Subcutaneous adipose tissue (tissue), 4 donors: ENCODE measurements at places on chromosomes 6 and 20. TPM values are rescaled to one million over a fixed set of nuclear protein-coding genes. Genes with fewer than 3 reads are reported as not detected.

Gene VSTM2L
- not detected for total RNA-seq

Gene STMND1
- total RNA-seq, result not detected

Gene HLA-DRB5
- total RNA-seq, result 9.9 TPM

Gene WTAP
- total RNA-seq, result 114 TPM

Gene CEP57L1
- total RNA-seq, result 25.8 TPM

Gene GRIK2
- 0.51 TPM for total RNA-seq

Gene CITED2
- 177 TPM for total RNA-seq

Gene BEND6
- total RNA-seq, result 1.5 TPM

Gene OPN5
- total RNA-seq, result not detected

Gene GPSM3
- total RNA-seq, result 12.3 TPM

Gene SLC12A5
- total RNA-seq, result not detected

Gene OR2H2
- total RNA-seq, result not detected

Gene OXT
- total RNA-seq, result 2.0 TPM

Gene DSP
- 2.8 TPM for total RNA-seq

Gene SIRPB2
- 21.5 TPM for total RNA-seq

Gene PDSS2
- total RNA-seq, result 7.3 TPM

Gene OOEP
- not detected for total RNA-seq

Gene SLC22A7
- not detected for total RNA-seq

Gene CYP39A1
- 0.88 TPM for total RNA-seq

Gene DBNDD2
- total RNA-seq, result 25.1 TPM

Gene XKR7
- total RNA-seq, result not detected

Gene SEMG1
- not detected for total RNA-seq

Gene BPIFB1
- not detected for total RNA-seq

Gene ELMO2
- total RNA-seq, result 39.0 TPM

Gene MYMX
- total RNA-seq, result 2.4 TPM

Gene LIN28B
- total RNA-seq, result not detected

Gene COL12A1
- 417 TPM for total RNA-seq

Gene SUMO4
- 4.5 TPM for total RNA-seq

Gene DCDC2
- total RNA-seq, result not detected

Gene ZDHHC14
- total RNA-seq, result 6.6 TPM

Gene PBOV1
- not detected for total RNA-seq

Gene KIF25
- not detected for total RNA-seq

Gene PTCRA
- total RNA-seq, result not detected

Gene C2
- 21.8 TPM for total RNA-seq

Gene HEY2
- 4.3 TPM for total RNA-seq

Gene CAGE1
- not detected for total RNA-seq

Gene TCP11
- total RNA-seq, result not detected

Gene NHLRC1
- total RNA-seq, result 3.6 TPM

Gene GPLD1
- total RNA-seq, result 5.9 TPM

Gene TFAP2C
- 1.5 TPM for total RNA-seq

Gene CDSN
- total RNA-seq, result not detected

Gene NKX2-4
- not detected for total RNA-seq

Gene HLA-F
- 122 TPM for total RNA-seq
